ENCODE measurements at places on chromosomes 7 and 10. TPM values are rescaled to one million over a fixed set of nuclear protein-coding genes. Genes with fewer than 3 reads are reported as not detected.

The FAM237B gene
- polyA plus RNA-seq: not detected

GRCh38 chr7:1755783-1756625, 85.9 kb downstream of the ELFN1 start:
- DNase-seq: no peak

DNA sequence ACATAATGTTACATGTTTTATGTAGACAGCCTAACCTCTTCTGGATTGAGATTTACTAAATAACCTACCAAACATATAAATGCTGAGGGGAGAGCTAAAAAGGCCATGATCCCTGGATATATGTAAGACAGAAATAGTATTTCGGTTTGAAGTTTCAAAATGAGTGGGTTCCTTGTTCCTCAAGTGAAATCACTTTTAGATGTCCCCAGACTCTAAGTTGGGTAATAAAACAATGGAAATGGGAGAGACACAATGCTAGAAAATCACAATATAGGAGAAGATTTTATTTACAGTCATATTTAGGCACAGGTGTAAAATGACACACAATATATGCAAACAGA, 56.5 kb downstream of the SHTN1 start:
- no peak for DNase-seq

The CTTNBP2 gene
- polyA plus RNA-seq: not detected

- DNase-seq: no peak
Measured at GRCh38 chr10:15715619-15716227, 4.0 kb downstream of the ITGA8 start.

DNA sequence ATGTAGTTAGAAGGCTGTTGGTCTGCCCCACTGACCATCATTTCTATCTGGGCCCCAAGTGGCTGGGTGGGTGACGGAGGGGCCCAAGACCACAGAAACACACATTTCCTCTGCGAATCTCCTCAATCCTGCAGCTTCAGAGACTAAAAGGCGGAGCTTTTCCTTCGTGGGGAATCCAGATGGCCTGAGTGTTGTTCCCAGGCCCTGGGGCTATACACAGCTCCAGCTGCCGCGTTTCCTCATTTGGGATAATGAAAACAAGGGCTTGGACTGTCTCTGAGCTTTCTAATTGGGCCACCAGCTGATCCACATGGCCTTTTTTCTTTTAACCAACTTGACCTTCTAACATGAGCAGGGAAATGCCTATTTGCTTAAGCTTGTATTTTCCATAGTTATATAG, 339.9 kb downstream of the CXCL12 start:
- no peak for DNase-seq

DNA sequence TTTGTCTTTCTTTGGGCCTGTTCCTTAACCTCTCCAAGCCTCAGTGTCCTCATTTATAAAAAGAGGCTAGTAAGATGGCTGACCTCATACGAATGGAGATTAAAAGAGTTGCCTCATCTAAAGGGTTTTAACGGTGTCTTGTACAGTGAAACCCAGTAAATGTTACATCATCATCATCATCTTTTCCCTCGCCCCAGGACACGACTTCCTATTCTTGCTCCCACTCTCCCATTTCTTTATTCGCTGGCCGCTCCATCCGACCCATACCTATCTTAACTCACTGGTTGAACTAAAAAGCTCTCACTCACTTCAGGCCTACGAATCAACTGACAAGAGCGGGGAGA, 554 bp downstream of the FRA10AC1 start:
- DNase-seq: peak; percentile 7

DNA sequence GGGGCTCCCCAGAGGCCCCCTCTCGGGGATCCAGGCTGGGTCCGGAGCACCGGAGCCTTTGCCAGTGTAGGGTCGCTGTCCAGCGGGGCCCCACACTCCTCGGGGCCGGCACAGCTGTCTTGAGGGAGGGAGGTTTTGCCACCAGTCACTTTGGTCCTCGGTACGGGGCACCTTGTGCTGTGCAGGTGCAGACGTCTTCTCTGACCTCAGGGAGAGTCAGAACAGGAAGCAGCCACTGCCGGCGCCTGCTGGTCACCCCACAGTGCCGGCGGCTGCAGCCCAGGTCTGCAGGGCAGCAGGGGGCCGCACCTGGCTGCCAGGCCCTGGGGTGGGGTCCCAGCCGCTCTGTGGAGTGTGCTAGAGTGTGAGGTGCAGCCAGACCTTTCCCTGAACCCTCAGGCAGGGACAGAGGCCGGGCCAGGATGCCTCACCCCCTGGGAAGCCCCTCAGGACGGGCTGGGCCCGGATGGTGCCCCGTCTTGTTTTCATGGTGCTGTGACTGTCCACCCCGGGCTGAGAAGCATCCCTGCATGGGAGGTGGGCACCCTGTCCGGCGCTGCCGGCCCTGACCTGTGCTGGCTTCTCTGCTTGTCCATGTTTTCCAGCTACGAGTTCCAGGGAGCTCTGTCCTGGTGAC, 8.2 kb downstream of the MAFK start:
- no peak for DNase-seq

DNA sequence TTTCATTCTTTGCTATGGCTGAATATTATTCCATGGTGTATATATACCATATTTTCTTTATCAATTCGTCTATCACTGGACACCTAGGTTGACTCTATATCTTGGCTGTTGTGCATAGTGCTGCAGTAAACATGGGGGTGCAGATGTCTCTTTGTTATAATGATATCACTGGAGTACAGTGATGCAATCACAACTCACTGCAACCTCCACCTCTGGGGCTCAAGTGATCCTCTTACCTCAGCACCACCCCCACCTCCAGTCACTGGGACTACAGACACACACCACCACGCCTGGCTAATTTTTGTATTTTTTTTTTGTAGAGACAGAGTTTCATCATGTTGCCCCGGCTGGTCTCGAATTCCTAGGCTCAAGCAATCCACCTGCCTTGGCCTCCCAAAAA, 15.6 kb downstream of the KLHL7 start:
- no peak for DNase-seq

- no peak for DNase-seq
Measured at GRCh38 chr7:35285799-35286198, 31.9 kb upstream of the TBX20 start.

The ARMC3 gene
- polyA plus RNA-seq: not detected

- DNase-seq: no peak
Measured at GRCh38 chr10:23543691-23544380, 105.0 kb downstream of the OTUD1 start.

- DNase-seq: no peak
Measured at GRCh38 chr7:15239801-15240200, 322.0 kb downstream of the AGMO start.

DNA sequence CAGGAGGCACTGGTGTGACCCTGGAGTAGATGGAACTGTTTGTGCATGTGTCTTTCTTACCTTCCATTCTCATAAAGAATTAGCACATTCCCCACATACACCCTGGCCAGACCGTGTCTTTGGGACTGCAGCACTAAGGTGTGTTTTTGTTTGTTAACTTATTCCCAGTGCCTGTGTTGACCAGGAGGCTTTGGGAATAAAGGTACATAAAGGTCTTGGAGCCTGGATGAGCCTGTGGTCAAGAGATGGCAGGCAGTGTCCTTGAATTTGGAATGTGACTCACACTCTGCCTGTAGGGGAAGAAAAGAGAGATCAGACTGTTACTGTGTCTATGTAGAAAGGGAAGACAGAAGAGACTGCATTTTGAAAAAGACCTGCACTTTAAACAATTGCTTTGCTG, 137.6 kb downstream of the LYZL1 start:
- peak; percentile 77 for DNase-seq

GRCh38 chr7:74052628-74053027, 24.7 kb downstream of the ELN start:
- DNase-seq: no peak

DNA sequence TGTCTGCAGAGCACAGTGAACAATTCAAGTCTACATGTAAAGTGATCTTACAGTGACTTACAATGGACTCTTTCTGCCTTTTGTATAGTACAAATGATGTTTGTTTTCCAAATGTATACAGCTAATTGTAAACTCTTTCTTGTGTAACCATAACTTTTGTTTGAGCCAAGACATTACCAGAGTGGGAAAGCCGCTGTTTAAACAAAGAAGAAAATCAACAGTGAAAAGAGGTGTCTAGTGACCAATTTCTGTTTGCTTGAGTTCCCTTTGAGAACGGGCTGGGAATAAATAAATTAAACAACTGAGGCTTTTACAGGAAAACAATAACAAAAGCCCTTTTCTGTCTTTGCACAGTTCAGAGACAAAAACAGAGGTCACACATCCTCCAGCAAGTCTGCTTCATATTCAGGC, 1163.4 kb downstream of the CNTNAP2 start:
- peak; percentile 2 for DNase-seq

GRCh38 chr10:62917475-62918238, 101.5 kb upstream of the EGR2 start:
- no peak for DNase-seq

DNA sequence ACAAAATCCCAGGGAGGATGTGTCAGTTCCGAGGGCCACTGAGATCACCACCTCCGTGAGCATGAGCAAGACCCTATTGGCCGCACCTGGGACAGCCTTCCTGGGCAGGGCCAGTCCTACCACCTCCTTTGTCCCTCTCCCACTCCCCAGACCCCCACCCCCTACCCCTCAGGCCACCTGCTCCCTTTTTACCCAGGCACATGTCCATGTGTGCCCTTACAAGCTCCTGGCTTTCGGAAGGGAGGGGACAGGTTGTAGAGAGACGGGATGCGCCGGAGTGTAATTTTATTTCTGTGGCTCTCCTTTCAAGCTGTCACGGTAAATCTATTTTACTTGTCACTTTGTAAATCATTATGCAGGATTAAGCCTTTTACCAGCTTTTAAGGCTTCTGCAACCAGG, 20.9 kb downstream of the ZMIZ1 start:
- no peak for DNase-seq

The CUL1 gene
- 27.6 TPM for polyA plus RNA-seq
